ENCODE measurements at places on chromosomes 1 and 21.

DNA sequence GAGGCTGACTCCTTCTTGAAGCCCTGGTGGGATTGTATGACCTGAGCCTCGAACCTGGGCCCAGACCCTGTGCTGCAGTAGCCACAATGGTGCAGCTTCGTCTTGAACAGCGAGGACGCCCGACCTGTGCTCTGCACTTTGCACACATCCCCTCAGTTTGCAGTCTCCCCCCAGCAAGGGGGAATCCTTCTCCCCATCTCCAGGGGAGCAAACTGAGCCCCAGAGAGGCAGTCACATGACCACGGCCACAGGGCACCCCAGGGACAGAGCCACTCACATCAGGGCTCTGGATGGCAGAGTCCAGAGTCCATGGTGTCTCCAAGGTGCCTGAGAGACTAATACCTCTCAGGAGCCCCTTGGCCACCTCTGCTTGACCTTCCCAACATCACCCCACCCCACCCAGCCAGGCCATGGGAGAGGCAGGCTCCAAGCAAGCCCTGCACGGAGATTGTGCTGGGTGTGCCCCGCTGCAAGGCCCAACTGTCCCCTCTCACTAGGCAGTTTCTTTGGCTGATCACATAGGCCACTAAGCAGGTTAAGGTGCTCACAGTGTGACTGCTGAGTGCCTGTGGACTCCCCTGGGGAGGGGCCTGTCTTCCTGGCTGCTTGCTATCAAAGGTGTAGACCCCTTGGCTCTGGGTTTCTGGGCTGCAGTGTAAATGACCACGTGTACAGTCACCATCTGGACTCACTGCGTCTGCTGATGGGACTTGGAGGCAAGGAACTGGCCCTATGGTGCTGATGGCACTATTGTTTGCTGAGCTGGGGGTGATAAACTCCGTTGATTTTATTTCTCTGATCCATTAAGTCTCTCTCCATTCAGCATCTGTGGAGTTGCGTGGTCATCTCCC is 398.1 kb downstream of the MATN1 start:
- no peak for DNase-seq

- DNase-seq = no peak
Observed at GRCh38 chr1:15687446-15687845, 3.3 kb downstream of the PLEKHM2 start.

DNA sequence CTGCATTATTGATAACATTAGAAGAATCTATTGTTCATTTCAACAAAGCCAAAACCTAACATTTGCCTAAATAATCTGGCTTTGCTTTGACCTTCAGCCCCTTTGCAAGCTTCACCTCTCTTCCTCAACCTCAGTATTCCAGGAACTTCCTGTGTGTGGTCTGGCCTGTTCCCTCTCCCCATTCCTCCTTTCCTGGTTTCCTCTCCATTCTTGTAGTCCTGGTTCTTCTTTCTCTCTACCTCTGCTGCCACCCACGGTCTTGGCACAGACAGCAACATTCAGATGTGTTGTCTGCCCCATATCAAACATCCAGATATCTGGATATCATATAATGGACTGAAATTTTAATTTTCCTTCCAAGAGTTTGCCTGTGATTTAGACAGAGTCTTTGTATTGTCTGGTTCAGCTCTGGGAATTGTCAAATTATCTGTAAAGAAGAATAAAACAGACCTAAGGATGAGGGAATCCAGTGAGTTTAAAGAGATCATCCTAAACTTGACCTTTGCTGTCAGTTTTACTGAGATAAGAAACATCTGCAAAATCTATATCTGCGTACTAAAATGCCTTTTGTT is 148.1 kb upstream of the KCTD3 start:
- no peak for DNase-seq

DNA sequence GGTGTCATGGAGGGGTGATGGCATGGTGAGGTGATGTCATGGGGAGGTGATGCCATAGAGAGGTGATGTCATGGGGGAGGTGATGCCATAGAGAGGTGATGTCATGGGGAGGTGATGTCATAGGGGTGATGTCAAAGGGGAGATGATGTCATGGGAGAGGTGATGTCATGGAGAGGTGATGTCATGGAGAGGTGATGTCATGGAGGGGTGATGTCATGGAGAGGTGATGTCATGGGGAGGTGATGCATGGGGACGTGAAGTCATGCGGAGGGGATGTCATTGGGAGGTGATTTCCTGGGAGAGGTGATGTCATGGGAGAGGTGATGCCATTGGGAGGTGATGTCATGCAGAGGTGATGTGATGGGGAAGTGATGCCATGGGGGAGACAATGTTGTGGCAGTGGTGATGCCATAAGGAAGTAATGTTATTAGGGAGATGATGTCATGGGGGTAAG is 92.1 kb upstream of the C1orf174 start:
- no peak for DNase-seq

- DNase-seq = no peak
Observed at GRCh38 chr1:175250027-175250426, 57.5 kb upstream of the KIAA0040 start.

DNA sequence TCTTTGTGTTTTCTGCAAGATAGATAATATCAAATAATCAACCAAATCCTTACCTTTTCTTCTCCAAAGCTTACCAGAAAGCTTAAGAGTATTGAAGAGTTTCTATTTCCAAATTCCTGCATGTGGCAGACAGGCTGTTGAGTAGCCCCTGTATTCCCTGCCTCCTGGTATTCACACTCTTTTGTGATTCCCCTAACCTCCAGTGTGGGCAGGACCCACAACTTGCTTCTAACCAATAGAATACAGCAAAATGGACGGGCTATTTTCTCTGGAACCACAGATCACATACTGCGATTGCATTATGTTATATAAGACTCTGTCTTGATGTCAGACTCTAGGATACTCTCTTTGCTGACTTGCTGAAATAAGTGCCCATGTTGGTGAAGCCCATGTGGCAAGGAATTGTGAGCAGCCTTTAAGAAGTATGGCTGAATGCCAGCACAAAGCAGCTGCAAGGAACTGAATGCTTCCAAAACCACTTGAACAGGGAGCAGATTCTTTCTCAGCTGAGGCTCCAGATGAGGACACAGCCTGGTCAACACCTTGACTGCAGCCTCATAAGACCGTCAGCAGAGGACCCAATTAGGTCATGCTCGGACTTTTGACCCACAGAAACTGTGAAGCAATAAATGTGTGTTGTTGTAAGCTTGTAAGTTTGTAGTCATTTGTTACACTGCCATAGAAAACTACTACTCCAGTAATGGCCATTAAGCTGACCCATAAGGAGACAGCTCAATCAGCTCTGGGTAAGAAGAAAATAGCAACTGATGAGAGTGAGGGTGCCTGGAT is 47.9 kb upstream of the PLXNA2 start:
- DNase-seq = no peak

DNA sequence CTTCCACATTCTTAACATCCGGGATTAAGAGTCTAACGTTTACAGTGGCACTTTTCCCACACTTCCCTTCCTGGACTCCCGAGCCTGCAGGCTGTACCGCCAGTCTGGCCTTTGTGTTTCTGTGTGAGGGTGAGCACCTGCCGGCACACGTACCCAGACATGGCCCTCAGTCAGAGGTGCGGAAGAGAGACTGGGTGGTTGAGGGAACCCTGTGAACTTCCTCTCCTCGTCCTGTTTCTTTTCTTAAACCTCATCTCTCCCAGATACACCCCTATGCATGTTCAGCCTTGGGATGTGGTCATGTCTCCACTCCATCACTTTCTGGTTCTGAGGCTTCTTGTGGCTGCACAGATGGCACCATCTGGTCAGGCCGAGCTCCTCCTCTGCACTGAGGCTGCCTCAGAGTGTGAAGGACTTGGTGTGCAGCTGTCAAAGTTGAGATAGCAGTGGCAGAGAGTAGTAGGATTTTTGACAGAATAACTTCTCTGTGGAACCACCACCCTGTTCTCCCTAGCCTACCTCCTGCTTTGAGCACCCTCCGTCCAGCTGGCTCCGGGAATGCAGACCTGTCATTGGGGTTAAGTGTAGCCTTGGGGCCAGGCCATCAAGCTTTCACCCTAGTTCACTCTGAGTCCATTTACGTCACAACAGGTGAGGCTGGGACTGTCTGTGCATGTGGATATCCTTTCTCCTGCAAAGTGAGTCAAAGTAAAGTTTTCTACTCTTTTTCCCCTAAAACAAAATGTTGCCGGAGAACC is 31.4 kb downstream of the VASH2 start:
- DNase-seq = no peak

- peak; percentile 26 for DNase-seq
Observed at GRCh38 chr1:183416850-183417771, 1.1 kb downstream of the NMNAT2 start.

DNA sequence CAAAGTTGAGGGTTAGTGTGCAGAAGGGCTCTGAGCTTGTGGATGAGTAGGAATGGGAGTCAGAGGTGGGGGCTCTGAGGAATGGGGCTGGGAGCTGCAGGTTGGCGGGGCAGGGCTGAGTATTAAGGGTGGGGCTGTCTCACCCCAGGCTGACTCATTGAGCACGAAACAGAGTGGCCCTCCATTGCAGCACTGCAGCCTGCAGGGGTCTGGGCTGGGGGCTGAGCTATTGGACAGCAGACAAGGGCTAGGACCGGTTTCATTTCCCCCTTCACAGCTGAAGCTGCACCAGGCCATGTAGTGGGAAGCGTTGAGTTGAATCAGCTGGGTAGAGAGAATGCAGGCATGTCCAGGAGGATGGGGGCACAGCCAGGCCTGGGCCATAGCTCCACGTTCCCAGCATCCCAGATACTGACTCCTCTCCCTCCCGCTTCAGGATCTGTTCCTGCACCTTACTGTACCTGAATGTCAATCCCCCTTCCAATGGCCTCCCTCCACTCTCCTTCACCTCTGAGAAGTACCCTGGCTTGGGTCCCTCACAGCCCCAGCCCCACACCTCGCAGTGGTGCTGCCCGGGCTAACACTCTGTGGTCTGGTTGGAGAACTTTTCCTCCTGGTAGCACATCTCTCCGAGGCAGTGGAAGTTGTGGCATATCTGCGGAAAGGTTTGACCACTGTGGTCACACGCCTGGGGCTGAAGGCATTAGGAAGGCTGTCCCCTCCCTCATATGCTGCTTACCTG is 4.4 kb upstream of the INPP5B start:
- no peak for DNase-seq

- no peak for DNase-seq
Observed at GRCh38 chr1:157390651-157391050, 161.7 kb downstream of the FCRL5 start.

DNA sequence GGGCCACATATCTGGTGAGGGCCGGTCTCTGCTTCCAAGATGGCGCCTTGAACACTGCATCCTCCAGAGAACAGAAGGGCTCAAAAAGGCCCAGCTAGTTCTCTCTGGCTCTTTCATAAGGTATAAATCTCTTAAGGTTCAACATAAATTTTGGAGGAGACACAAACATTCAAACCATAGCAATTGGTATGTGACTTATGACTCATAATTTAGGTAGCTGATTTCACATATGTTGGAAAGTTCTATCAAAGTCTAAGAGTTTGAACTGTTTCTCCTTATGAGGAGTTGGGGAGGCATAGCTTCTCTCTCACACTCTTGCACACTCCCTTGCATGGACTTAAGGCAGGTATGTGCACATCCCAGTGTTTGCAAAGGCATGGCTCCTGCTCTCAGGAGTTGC is 5.1 kb upstream of the FYB2 start:
- no peak for DNase-seq

GRCh38 chr1:226574591-226575435 is 26.2 kb downstream of the STUM start:
- no peak for DNase-seq

GRCh38 chr1:159289060-159289459 is 13.1 kb upstream of the FCER1A start:
- DNase-seq = no peak
